ENCODE measurements at places on chromosomes 1 and 21. TPM values are rescaled to one million over a fixed set of nuclear protein-coding genes. Genes with fewer than 3 reads are reported as not detected.

Gene LCK
- 292 TPM for total RNA-seq

Gene RAB3B
- total RNA-seq, result 0.13 TPM

Gene LCE7A
- total RNA-seq, result not detected

Gene LCE1F
- not detected for total RNA-seq

Gene DENND1B
- 12.7 TPM for total RNA-seq

DNA sequence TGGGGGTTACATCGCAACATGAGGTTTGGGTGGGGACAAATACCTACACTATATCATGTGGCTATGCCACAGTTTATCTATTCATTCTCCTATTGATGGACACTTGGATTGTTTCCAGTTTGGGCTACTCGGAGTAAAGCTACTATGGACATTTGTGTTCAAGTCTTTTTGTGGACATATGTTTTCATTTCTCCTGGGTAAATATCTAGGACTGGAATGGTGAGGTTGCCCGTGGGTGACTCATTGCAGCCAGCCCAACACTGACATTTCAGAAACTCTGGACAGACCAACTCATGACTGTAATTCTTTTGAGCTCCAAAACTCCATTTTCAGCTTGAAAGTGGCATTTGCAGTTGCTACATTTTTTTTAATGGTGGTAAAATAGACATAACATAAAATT lies 82.7 kb downstream of the KAZN start:
- DNase-seq, result no peak

GRCh38 chr1:246208105-246208504 lies 299.0 kb downstream of the SMYD3 start:
- DNase-seq, result no peak

DNA sequence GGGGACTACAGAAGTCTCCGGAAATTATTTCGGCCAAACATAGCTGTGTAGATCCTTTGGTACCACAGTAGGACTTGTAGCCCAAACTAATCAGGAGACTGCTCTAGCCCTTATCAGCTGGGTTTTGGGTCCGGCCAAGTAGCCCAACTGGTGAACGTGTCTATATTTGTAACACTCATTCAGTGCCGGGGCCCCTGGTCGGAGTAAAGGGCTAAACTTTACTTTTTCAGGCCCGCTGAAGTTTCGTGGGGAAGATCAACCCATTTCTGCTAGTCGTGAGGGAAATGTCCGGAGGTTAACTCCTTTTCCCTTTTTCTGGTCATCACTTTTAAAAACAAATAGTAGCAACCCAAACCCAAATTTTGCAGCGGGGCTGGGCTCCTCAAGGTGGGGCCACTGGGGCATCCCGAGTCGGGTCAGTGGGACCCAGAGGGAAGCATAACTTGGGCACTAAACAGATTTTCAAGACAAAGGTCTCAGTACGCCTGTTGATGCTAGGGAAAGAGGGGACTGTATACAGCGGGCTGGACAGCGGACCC lies 1.7 kb downstream of the LHX9 start:
- no peak for DNase-seq

- DNase-seq, result no peak
Measured at GRCh38 chr1:215228193-215228592, 145.7 kb downstream of the KCNK2 start.

- DNase-seq, result no peak
Measured at GRCh38 chr1:176811511-176812288, 348.7 kb downstream of the PAPPA2 start.

- no peak for DNase-seq
Measured at GRCh38 chr1:198929961-198930599, 291.2 kb downstream of the PTPRC start.

GRCh38 chr21:27513016-27513415 lies 546.1 kb upstream of the ADAMTS5 start:
- DNase-seq, result no peak

GRCh38 chr1:162691999-162692575 lies 59.8 kb downstream of the DDR2 start:
- no peak for DNase-seq

GRCh38 chr21:33113131-33113530 lies 43.2 kb downstream of the OLIG1 start:
- no peak for DNase-seq

- no peak for DNase-seq
Measured at GRCh38 chr1:150960646-150961045, 14.0 kb downstream of the CERS2 start.
